ENCODE measurements at places on chromosomes 6 and 20.

DNA sequence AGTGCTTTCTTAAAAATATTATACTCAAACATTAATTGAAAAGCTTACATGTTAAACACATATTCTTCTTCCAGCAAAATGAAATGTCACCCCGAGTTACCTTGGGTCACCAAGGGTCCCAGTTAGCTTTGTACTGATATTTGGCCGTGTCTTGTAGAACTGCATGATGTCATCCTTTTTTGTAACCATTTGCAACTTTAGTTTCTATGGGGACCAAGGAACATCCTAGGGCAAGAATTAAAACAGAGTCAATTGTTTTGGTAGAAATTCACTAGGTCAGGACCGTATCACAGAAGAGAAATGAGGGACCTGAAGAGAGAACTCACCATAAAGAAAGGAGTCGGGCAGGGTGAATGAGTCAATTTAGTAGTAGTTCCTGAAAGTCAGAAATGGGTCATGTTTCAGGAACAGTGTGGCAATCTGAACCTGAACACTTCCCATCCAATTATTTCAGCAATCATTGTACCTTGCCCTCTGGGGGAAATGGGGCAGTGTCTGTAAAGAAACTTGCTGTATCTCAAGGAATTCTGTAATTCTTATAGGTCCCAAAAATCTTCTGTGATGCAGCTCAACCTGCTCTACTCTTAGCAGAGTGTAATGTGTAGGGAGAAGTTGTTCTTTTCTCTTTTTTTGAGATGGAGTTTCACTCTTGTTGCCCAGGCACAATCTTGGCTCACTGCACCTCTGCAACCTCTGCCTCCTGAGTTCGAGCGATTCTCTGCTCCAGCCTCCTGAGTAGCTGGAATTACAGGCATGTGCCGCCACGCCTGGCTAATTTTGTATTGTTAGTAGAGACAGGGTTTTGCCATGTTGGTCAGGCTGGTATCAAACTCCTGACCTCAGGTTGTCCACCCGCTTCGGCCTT lies 5.3 kb upstream of the AKAP7 start:
- no peak for DNase-seq

DNA sequence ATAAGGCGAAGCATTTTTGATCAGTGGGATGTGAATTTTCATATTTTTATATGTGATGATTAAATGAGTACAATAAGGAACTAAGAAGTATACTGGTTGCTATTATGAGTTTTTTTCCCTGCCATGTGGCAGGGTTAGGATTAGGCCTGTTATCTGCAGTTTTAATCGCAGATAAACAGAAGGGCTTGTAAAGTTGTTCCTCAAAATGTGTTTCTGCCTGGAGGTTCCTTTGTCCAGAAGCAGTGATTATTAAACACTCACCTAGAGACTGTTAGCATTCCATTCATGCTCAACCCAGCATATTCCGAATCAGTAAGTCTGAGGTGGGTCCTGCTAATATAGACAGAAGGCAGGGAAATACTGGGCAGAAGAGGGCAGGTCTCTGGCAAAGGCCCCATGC lies 316.0 kb downstream of the CLIC5 start:
- DNase-seq = no peak

DNA sequence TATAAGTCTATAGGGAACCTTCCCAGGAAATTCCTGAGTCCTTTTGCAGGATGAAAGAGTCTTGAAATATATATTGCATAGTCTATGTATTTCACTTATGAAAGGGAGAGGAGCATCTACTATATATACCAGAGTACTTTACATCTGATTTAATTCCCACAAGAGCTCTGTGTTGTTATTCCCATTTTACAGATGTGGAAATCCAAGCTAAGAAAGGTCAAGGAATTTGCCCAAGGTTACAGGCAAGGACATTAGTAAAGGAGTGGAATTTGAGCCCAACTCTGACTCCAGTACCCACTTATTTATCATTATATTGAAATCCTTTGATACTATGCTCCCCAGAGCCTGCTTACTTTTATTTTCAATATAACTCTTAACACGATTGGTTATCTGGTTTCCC lies 2.6 kb downstream of the SESN1 start:
- no peak for DNase-seq

GRCh38 chr6:108353853-108354252 lies 59.0 kb downstream of the AFG1L start:
- DNase-seq = no peak

DNA sequence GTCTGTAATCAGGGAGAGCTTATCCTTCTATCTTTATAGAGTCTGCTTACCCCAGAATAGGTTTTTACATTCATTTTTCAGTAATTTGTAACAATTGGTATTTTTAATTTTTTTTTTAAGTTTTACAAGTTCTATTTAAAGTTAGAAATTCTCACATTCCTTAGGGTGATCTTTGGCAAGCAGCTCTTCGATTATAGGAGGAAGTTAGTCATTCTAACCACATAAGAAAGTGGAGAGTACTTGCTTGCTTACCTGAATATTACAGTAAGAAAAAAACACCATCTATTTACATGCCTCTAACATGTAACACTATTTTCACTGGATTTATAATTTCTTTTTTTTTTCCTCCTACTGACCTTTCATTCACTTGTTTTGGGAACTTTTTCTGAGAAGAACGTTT lies 6.7 kb downstream of the TSHZ2 start:
- no peak for DNase-seq

DNA sequence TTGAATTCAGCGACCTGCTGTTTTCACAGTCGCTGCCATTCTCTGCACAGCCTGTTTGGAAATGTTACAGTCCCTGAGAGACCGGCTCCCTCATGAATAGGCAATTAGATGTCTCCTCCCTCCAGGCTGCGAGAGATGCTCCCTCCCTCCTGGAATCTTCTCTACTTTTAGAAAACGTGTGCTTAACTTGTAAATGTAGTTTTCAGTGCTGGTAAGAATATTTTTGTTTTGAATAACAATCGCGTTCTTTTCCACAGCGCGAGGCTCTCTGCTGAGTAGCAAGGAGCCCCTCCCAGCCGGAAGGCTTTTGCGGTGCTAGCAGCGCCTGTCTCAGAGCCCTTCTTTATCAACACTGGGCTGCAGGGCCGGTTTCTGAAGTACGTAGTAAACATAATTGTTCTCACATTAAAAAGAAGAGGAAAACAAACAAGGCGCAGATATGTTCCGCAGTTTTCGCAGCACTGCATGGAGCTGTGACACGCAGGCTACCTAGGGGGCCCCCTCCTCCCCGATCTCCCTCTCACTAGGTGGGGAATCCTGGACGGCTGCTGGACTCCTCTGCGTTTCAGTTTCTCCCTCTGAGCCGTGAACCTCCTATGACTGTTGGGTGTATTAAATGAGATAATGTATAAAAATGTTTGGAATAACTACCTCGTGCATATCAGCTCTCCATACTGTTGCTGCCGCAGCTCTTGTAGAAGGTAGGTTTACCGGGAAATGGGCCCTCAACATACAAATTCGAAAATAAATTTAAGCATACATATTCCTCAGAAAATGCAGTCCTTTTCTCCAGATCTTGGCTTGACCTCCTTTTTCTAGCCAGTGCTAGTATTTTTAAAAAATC lies 79.0 kb upstream of the SPACA1 start:
- DNase-seq = no peak

GRCh38 chr6:7910654-7911344 lies at the start of gene TXNDC5:
TXNDC5 (minus strand) TSS chr6:7910788; CDS start chr6:7910776, 12 bp downstream.
- DNase-seq = peak; percentile 59

GRCh38 chr20:48733296-48733790 lies 94.5 kb downstream of the PREX1 start:
- DNase-seq = no peak

- DNase-seq = no peak
These were observed 202.5 kb downstream of the FOXA2 start for GRCh38 chr20:22381812-22382416.

DNA sequence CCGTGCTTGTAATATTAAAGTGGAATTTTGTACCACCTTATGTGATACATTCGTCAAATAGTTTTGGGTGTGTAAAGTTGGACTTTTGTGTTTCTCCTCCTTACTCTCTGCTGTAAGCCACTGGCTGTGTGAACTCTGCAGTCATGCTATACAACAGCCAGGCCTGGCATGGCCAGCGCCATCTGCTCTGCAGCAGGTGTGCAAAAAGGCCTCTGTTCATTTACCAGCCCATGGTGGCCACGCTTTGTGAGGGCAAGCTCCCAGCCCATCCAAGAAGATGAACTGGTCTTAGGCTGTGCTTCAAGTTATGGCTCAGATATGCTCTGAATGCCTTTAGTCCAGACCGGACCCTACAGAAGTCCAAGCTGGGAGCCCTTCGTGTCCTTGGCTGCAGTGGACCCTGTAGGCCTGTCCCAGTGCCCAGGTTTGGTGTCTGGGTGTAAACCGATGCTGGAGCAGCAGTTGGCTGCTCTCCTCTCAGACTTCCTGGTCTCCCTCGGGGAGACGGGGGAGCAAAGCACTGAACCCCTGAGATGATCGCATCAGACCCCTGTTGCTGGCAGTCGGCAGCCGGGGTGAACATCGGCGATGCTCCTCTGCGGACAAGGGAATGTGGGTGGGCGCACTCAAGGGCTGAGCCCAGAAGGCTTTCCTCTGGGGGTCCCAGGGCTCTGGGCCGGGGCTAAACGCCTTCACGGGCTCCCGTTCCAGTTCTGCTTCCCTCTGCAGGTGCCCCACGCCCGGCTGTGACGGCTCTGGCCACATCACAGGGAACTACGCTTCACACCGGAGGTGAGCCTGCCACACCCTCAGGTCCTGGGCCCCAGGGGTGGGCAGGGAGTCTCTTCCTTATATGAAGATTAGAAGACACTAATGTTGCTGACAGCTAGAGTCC lies 28.6 kb upstream of the PCMTD2 start:
- DNase-seq = peak; percentile 30

DNA sequence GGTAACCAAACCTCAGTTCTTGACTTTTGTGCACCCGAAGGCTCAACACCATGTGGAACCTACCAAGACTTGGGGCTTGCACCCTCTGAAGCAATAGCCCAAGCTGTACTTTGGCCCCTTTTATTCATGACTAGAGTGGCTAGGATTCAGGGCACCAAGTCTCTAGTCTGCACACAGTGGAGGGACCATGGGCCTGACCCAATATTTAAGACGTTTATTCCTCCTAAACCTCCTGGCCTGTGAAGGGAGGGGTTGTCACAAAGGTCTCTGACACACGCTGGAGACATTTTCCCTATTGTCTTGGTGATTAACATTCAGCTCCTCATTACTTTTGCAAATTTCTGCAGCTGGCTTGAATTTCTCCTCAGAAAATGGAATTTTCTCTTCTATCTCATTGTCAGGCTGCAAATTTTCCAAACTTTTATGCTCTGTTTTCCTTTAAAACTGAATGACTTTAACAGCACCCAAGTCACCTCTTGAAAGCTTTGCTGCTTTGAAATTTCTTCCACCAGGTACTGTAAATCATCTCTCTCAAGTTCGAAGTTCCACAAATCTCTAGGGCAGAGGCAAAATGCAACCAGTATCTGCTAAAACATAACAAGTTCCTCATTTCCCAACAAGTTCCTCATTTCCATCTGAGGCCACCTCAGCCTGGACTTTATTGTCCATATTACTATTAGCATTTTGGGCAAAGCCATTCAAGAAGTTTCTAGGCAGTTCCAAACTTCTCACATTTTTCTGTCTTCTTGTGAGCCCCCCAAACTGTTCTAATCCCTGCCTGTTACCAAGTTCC lies 481.4 kb upstream of the BTBD3 start:
- DNase-seq = no peak

- no peak for DNase-seq
These were observed 170.5 kb downstream of the VEGFA start for GRCh38 chr6:43940393-43941087.

GRCh38 chr20:33067806-33068205 lies 11.6 kb upstream of the BPIFB4 start:
- DNase-seq = no peak

Data from T-helper 9 cell (primary cell).